ENCODE measurements at places on chromosomes 6 and 20.
A peak's percentile ranks its signal among the peaks of the same experiment; 100 is the strongest.

- DNase-seq: no peak
Observed at GRCh38 chr6:149062653-149063348, 254.7 kb upstream of the TAB2 start.

- no peak for DNase-seq
Observed at GRCh38 chr6:47145212-47145611, 103.1 kb upstream of the ADGRF1 start.

DNA sequence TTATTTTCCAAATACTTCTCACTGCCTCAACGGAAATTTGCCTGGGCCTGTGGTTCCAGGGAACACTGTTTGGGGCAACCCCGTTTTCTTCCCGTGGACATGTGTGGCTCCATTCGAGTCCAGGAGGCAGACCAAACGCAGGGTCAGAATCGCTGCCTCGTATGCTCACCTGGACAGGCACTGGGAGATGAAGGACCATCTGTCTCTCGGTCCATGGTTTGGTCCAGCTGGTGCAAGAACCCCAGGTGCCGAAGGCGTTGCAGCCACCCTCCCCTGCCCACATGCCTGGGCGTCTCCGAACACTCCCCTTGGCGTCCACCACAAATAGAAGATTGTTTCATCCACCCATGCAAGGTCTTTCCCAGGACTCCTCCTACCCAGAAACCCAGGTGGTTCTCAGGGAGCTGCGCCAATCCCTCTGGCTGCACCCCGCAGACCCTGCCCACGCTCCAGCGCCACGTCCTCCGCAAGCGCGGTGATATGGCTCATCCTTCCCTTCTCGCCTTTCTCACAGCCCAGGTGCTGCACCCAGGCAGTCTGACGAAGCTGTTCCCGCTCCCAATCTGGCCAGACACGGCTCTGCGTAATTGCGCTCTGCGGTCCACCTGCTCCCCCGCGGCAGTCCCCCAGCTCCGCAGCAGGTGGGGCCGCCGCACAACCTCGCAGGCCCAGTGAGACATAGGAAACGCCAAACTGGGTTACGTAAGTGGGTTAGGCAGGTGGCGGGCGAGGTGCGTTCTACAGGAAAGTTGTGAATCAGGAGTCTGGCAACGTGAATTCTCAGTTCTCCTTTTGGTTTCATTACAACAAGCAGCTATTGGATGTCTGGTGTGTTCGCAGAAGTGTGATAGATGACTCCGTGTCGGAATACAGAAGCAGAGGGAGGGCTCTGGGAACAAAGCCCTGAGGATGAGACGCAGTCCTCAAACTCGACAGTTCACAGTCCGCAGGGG lies 146.2 kb upstream of the ECI2 start:
- DNase-seq: peak; percentile 17

GRCh38 chr20:41507436-41507835 lies 110.7 kb downstream of the CHD6 start:
- DNase-seq: no peak

GRCh38 chr6:14383393-14384174 lies 266.0 kb downstream of the CD83 start:
- DNase-seq: peak; percentile 63

GRCh38 chr6:73476723-73477122 lies 15.2 kb downstream of the MTO1 start:
- DNase-seq: no peak

DNA sequence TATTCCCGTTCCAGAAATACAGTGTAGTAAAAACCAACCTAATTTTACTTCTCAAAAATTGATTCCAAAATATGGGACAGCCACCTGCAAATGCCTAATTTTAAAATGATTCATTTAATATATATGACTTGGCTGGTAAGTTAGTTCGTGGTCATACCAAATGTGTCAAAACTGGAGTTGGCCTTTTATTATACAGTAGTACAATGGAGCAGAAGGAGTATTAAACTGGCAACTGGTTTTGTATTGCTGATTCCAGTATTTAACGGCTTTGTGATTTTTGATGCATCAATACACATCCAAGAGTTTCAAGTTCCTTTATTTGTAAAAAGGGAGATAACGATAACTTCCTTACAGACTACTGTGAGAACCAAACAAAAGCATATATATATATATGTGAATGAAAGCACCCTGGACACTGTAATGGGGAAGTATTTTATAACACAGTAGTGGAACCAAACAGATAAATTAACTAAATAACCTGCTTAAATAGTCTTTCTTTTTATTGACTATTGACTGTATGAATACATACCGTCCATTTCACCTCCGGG lies 24.8 kb downstream of the SAMHD1 start:
- no peak for DNase-seq

GRCh38 chr6:43454696-43455530 lies 435 bp downstream of the DLK2 start:
- peak; percentile 56 for DNase-seq

- peak; percentile 19 for DNase-seq
Observed at GRCh38 chr6:135438907-135439535, 58.5 kb downstream of the AHI1 start.

Data from inflammatory macrophage treated with lipopolysaccharide for 1 hour (primary cell).